IMR-90 (cell line): ENCODE measurements at places on chromosomes 5 and 9.

DNA sequence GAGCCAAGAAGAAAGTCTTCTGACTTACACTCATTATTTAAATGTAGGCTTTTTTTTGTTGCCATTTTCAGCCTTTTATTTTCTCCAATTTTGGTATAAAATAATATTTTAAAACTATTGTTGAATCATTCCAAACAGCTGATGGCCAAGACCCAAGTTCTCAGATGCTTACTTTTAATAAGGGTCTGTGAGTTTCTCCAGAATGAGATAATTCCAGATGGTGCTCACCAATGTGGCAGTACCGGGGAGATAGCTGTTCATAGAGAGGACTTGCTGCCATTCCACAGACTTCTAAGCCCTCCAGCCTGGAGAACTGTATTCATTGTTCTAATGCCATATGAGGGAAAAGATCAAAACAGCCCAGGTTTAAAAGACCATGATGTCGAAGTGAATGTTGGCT, 5.3 kb upstream of the C1QTNF2 start:
- no peak for DNase-seq

GRCh38 chr5:134490925-134491271, 34.6 kb upstream of the JADE2 start:
- no peak for DNase-seq

DNA sequence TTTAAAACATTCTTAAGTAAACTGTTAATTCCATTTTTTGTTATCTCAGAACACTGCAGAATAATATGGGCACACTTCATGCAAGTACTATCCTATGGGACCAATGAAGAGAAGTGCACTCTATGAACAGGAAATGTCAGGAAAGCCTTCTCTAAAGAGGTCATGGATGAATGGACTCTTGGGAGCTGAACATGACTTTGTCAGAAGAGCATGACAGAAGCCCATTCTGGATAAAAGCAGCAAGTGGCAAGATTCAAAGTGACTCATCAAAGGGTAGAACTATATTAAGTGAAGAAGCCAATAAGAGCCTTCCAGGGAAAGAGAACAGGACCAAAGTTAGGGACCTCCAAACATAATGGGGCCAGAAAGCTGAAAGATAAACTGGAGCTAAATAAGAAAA, 94.0 kb downstream of the RAPGEF6 start:
- DNase-seq, result peak; percentile 10

GRCh38 chr9:108477529-108478006, 378.2 kb downstream of the ACTL7B start:
- DNase-seq, result peak; percentile 87

- DNase-seq, result no peak
Observed at GRCh38 chr5:107154593-107154992, 516.1 kb downstream of the EFNA5 start.
